Stimulated activated CD8-positive, alpha-beta memory T cell treated with anti-CD3 and anti-CD28 coated beads, Interleukin-2, amount 100 ng/mL, for 1 hour (primary cell): ENCODE measurements at places on chromosomes 6 and 20.

DNA sequence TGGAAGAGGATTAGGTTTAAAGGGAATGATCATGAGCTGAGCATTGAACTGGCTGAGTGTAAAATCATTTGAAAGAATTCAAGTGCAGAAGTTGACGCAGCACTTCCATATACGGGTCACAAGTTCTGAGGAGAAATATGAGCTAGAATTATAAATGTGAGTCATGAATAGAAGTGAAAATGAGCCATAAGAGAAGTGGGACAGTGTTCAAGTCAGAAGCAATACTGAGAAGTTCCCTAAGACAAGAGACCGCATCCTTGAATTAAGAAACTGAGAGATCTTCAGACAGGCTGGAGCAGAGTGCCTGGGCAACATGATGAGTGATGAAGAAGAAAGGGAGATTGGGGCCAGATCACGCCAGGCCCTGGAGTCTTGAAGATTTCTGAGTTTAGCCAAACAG, 209.7 kb downstream of the TBX18 start:
- no peak for DNase-seq

DNA sequence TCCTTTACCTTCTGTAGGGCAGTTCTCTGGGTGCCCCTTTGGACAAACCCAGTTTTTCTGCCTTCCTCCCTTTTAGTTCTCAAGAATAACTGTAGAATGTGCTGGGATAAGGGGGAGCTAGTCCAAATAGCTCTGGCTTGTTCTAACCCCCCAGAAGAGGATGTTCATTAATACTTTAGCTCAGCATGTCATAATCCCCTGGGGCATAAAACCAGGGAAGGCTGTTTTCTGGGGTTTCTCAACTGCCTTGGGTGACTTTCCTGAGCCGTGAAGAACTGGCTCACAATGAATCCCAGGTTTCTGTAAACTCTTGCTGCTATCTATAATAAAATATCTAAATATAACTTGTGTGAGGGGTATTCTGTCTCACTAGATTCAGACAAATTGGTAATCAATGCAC, 44.5 kb upstream of the RNF217 start:
- no peak for DNase-seq

DNA sequence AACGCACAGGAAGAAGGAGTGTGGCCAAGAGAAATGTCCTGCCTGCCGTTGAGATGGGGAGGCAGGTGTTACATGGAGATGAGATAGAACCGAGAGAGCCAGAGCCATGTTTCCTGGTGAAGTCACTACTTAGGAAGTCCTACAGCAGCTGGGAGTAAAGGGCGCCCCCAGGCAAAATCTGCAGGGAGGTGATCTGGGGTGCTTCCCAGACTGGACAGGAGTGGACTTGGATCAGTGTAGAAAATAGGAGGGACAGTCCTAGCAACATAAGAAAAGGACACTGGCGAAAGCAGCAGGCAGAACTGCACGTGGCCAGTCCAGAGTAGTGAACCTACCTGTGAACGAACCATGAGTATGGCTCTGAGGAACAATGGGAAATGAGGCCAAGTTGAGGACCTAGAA, 85.3 kb downstream of the CD164 start:
- DNase-seq, result no peak

GRCh38 chr20:6685181-6685582, 82.3 kb upstream of the BMP2 start:
- no peak for DNase-seq
